ENCODE measurements at places on chromosomes 16 and 17. TPM values are rescaled to one million over a fixed set of nuclear protein-coding genes. Genes with fewer than 3 reads are reported as not detected.

GRCh38 chr17:358491-359151 is 6.0 kb upstream of the RPH3AL start:
- no peak overlapping the region for H3K4me3 ChIP-seq
- DNase-seq, result no peak
- no peaks in the 10 kb centered on the region for H3K27me3 ChIP-seq
- no peak overlapping the region for H3K27ac ChIP-seq

- H3K27me3 ChIP-seq, result no peaks in the 10 kb centered on the region
- no peak for DNase-seq
- no peak overlapping the region for H3K4me3 ChIP-seq
- H3K36me3 ChIP-seq, result no peaks in the 10 kb centered on the region
- no peak overlapping the region for H3K27ac ChIP-seq
Observed at GRCh38 chr17:15893658-15894024, 51.3 kb upstream of the ADORA2B start.

GRCh38 chr17:50887705-50888245 is 21.6 kb upstream of the TOB1 start:
- H3K4me3 ChIP-seq, result no peak overlapping the region
- H3K36me3 ChIP-seq, result no peaks in the 10 kb centered on the region
- H3K4me1 ChIP-seq, result no peaks in the 10 kb centered on the region
- DNase-seq, result no peak

- H3K27me3 ChIP-seq, result no peaks in the 10 kb centered on the region
- peak overlapping the region; percentile 100 for H3K27ac ChIP-seq
- H3K4me1 ChIP-seq, result peaks cover 16% of the 10 kb centered on the region
- H3K36me3 ChIP-seq, result peaks cover 23% of the 10 kb centered on the region
- no peak for DNase-seq
Observed at GRCh38 chr17:82457073-82457928, 1.2 kb upstream of the NARF start.

Gene NPIPA3
- total RNA-seq, result not detected

Gene SLC5A11
- total RNA-seq, result 0.20 TPM

GRCh38 chr16:30377050-30377811 is 2.6 kb downstream of the MYL11 start:
- no peak for DNase-seq
- peaks cover 20% of the 10 kb centered on the region for H3K4me1 ChIP-seq
- H3K4me3 ChIP-seq, result peak overlapping the region; percentile 87
- no peaks in the 10 kb centered on the region for H3K36me3 ChIP-seq
- H3K27me3 ChIP-seq, result no peaks in the 10 kb centered on the region
- peak overlapping the region; percentile 95 for H3K27ac ChIP-seq

GRCh38 chr16:70267516-70267915 is 15.8 kb upstream of the EXOSC6 start:
- H3K27ac ChIP-seq, result no peak overlapping the region
- no peaks in the 10 kb centered on the region for H3K4me1 ChIP-seq
- H3K4me3 ChIP-seq, result no peak overlapping the region
- H3K27me3 ChIP-seq, result no peaks in the 10 kb centered on the region
- DNase-seq, result no peak
- H3K36me3 ChIP-seq, result peaks cover 12% of the 10 kb centered on the region

DNA sequence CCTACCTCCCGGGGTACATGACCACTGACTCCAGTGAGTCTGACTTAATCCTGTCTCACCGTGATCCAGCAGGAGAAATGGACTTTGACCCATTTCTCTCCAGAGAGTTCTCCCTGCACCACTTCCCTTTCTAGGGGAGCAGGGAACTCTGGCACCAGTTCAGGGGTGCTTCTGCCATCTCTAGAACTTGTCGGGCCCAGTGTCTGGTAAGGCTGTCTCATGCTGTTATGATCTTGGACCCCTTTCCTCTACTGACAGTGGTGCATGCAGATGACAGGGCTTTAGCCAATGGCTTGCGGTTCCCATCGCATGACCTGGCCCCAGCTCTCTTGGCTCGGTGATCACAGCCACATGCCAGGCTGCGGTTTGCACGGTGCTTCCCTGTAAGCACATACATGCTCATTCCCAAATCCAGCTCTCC is 62.0 kb downstream of the SLC39A11 start:
- no peak overlapping the region for H3K27ac ChIP-seq
- H3K4me1 ChIP-seq, result peaks cover 12% of the 10 kb centered on the region
- peak; percentile 16 for DNase-seq
- H3K36me3 ChIP-seq, result no peaks in the 10 kb centered on the region
- no peak overlapping the region for H3K4me3 ChIP-seq
- no peaks in the 10 kb centered on the region for H3K27me3 ChIP-seq

GRCh38 chr16:22388101-22388644 is 13.8 kb upstream of the CDR2 start:
- no peaks in the 10 kb centered on the region for H3K36me3 ChIP-seq
- no peaks in the 10 kb centered on the region for H3K27me3 ChIP-seq
- H3K4me3 ChIP-seq, result no peak overlapping the region

DNA sequence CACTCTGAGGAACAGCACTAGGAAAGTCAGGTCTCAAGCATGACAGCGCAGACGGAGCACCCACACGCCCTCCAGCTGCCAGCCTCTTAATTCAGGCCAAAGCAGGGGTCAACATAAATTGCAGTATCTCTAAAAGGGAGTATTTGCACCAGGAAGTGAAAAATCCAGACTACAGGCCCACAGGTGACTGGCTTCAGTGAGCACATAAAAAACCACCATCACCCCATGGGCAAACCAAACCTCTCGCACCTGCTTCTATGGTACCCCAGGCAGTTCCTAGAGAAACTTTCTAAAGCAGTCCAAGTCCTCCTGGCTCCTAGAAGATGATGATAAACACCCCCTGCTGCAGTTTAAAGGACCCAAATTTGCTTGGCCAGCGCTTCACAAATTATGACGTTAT is 129.8 kb downstream of the ZNF423 start:
- no peak overlapping the region for H3K4me3 ChIP-seq
- H3K36me3 ChIP-seq, result no peaks in the 10 kb centered on the region
- no peak for DNase-seq
- H3K27me3 ChIP-seq, result no peaks in the 10 kb centered on the region
- peaks cover 14% of the 10 kb centered on the region for H3K4me1 ChIP-seq
- H3K27ac ChIP-seq, result no peak overlapping the region

- DNase-seq, result no peak
- H3K27ac ChIP-seq, result no peak overlapping the region
- H3K4me3 ChIP-seq, result no peak overlapping the region
- H3K4me1 ChIP-seq, result no peaks in the 10 kb centered on the region
- H3K36me3 ChIP-seq, result peaks cover 67% of the 10 kb centered on the region
Observed at GRCh38 chr16:50324345-50324744, 44.4 kb downstream of the BRD7 start.

- peaks cover 92% of the 10 kb centered on the region for H3K27me3 ChIP-seq
- H3K36me3 ChIP-seq, result no peaks in the 10 kb centered on the region
- peaks cover 37% of the 10 kb centered on the region for H3K4me1 ChIP-seq
- DNase-seq, result no peak
- peak overlapping the region; percentile 40 for H3K4me3 ChIP-seq
Observed at GRCh38 chr17:61400066-61400716, 548 bp downstream of the TBX2 start.
